ENCODE measurements at places on chromosomes 13 and 19. TPM values are rescaled to one million over a fixed set of nuclear protein-coding genes. Genes with fewer than 3 reads are reported as not detected.

DNA sequence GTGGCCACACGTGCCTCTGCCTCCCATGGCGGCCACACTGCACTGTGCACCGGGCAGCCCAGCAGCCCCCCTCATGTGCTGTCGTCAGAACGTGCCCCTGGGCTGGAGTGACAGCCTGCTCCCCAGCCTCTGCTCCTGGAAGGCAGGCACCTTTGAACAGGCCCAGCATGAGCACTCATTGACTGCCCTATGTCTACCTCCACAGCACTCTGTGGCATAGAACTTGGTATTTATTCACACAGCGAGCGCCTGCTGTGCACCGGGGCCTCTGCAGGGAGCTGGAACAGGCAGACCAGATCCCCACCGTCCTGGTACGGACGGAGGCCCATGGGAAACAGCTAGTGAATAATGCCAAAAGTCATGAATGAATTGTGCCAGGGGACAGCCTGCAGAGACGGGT is 53.7 kb downstream of the DPF1 start:
- no peak for DNase-seq

- DNase-seq, result no peak
Measured at GRCh38 chr13:53064731-53065130, 36.1 kb downstream of the OLFM4 start.

- DNase-seq, result no peak
Measured at GRCh38 chr13:32976056-32976805, 40.0 kb upstream of the KL start.

GRCh38 chr13:81722456-81722855 is 1381.5 kb upstream of the SPRY2 start:
- DNase-seq, result no peak

DNA sequence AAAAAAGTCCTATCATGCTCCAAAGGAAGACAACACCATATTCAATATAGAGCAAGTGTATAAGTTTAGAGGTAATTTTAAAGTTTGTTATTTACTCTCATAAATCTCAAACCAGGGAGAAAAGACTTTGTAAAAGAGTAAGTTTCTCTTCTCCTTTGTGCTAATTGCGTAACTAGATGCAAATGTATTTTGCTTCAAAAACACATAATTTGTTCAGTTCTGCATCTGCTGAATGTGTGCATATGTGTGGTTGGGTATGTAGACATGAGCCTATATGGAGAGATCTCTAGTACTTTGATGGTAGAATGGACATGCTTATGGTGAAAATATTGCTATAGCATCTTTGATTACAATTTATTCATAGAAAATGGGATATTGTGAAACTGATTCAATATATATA is 17.8 kb upstream of the MIR17HG start:
- no peak for DNase-seq

GRCh38 chr13:24683838-24684599 is 3.8 kb downstream of the ATP12A start:
- peak; percentile 70 for DNase-seq

Gene CDC34
- total RNA-seq, result 50.4 TPM

Gene CEACAM7
- not detected for total RNA-seq

Gene LRG1
- 0.15 TPM for total RNA-seq

Gene UNC13A
- 0.03 TPM for total RNA-seq

Gene ZNF222
- total RNA-seq, result 3.3 TPM

Gene ZNF506
- 24.6 TPM for total RNA-seq

Gene SYT5
- not detected for total RNA-seq
